ENCODE measurements at places on chromosomes 12 and 14.

- no peak for DNase-seq
Observed at GRCh38 chr12:93376436-93377251, 1.1 kb upstream of the NUDT4 start.

- DNase-seq, result no peak
Observed at GRCh38 chr12:4943067-4943937, 33.6 kb downstream of the KCNA1 start.

- DNase-seq, result no peak
Observed at GRCh38 chr12:52004042-52004648, 2.6 kb upstream of the TAMALIN start.

- DNase-seq, result peak; percentile 86
Observed at GRCh38 chr12:389142-390096, at the start of gene KDM5A. Gene KDM5A, minus strand, starts transcription at chr12:389320. Its CDS starts 229 bp downstream, at chr12:389091.

GRCh38 chr12:105547786-105548185 is 217.3 kb downstream of the C12orf75 start:
- no peak for DNase-seq

DNA sequence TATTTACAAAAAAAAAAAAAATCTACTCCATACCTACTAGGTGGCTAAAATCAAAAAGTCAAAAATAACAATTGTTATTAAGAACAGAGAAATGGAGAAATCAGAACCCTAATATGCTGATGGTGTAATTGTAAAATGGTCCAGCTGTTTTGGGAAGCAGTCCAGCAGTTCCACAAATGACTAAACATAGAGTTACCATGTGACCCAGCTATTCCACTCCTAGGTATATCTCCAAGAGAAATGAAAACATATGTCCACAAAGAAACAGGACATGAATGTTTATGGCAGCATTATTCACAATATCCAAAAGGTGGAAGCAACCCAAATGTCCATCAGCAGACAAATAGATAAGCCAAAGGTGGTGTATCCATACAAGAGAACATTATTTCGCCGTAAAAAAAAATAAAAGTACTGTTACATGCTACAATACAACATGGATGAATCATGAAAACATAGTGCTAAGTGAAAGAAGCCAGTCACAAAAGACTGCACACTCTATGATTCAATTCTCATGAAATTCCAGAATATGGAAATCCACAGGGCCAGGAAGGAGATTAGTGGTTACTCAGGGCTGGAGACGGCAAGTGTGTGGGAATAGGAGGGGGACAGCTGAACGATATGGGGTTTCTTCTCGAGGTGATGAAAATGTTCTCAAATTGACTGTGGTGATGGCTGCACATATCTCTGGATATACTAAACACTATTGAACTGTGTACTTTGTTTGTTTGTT is 9.1 kb upstream of the DPF3 start:
- no peak for DNase-seq

GRCh38 chr12:75599061-75599460 is 87.7 kb upstream of the KRR1 start:
- DNase-seq, result no peak

- DNase-seq, result no peak
Observed at GRCh38 chr14:51636109-51636508, 15.6 kb upstream of the FRMD6 start.

DNA sequence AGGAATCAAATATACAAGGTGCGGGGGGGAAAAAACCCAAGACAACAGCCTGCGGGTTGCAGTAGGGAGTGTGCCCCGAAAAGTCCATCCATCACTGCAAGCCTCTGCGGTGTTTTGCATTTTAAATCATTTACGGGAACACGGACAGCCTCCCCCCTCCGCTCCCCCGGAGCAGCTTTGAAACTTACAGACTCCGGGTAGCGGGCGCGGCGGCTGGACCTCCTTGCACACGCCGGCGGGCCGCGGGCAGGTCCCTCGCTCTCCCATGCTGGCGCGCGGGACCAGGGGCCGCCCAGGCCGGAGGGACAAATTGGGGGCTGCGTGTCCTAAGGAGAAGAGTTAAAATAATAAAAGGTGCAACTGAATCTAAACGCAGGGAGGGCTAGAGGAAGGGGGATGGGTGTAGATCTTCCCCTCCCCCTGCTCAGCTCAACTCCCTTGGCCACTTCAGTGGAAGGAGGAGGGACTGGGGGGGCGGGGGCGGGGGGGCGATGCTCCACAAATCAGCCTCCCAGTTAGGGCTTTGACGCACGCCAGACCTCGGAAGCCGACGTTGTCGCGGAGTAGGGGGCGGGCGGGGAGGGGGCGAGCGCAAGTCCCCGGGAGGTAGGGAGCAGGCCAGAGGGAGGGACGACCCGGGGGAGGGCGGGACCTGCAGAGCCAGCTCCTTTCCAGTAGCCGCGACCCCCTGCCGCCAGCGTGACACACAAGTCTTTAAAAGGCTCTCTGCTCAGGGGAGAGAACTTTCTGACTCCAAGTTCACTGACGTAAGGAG is at the start of gene KCNJ8:
Gene KCNJ8, minus strand, starts transcription at position 349 of the 775 bp plus-strand sequence. CDS start 1,090 bp downstream, outside the sequence.
- DNase-seq, result no peak

- DNase-seq, result no peak
Observed at GRCh38 chr12:79662046-79662811, 28.5 kb downstream of the PAWR start.

GRCh38 chr12:119949594-119949993 is 39.4 kb upstream of the BICDL1 start:
- no peak for DNase-seq

- DNase-seq, result no peak
Observed at GRCh38 chr12:34214011-34214410, 191.7 kb downstream of the ALG10 start.

DNA sequence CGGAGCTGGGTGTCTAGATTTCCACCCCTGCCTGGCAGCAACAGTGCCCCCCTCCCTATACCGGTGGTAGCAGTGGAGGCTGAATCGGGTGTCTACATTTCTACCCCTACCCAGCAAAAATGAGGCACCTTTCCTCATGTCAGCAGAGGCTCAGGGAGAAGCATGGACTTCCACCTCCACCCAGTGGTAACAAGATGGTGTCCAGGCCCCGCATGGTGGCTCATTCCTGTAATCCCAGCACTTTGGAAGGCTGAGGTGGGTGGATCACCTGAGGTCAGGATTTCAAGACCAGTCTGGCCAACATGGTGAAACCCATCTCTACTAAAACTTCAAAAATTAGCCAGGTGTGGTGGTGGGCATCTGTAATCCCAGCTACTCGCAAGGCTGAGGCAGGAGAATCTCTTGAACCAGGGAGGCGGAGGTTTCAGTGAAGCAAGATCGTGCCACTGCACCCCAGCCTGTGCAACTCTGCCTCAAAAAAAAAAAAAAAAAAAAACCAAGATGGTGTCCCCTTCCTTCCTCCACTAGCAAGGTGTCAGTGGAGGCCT is 35.5 kb upstream of the OR5AU1 start:
- no peak for DNase-seq

DNA sequence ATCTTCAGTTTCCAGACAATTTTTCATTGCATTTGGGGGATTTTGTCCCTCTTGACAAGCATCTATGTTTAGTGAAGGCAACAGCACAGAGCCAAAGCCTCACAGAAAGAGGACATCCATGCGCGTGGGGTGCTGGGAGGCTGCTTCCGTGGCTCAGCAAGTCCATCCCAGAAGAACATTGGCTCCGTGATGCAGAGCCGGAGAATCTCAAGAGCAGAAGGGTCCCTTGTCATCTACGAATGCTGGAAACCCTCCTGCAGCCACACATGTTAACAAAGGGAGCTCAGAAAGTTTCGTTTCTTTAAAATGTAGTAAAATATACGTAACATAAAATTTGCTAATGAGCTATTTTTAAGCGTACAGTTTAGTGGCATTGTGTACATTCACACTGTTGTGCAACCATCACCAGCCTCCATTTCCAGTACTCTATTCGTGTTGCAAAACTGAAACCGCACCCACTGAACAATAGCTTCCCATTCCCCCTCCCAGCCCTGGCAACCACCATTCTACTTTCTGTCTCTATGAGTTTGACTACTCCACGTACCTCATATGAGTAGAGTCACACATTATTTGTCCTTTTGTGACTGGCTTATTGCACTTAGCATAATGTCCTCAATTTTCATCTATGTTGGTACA is 185.9 kb downstream of the TTC7B start:
- DNase-seq, result no peak

GRCh38 chr12:103975368-103975767 is 9.7 kb downstream of the TDG start:
- DNase-seq, result no peak

- DNase-seq, result no peak
Observed at GRCh38 chr12:56932146-56932545, 2.1 kb downstream of the SDR9C7 start.

DNA sequence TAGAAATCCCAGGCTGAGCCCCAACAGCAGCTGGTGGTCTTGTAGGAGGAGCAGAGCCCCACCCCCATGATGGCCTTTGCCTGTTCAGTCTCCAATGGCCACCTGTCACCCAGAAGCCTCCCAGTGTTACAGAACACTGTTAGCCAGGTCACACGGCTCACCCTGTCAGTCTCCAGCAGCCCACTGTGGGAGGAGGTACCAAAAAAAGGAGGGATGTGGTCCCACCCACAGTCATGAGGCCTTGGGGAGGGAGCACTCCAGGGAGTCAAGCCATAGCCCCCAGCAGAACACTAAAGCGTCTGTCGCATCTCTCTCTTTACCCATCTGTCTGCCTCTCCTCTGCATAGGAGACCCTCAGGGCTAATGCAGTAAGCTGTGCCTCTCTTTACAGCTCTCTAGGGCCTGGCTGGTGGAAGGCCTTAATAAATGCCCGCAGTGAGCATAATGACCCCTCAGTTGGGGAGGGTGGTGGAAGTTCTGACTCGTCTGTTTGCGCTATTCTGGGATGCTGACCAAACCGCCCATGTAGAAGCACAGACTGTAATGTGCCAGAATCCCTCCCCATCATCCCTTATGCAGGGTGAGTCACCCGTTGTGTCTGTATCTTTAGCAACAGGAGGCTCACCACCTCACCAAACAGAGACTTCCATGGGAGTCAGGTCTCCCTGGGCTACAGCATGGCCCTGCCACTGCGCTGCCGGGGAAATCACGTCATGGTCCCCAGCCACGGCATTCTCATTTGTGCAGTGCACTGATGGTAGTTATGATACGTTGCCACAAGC is 14.6 kb downstream of the C14orf132 start:
- DNase-seq, result no peak

- no peak for DNase-seq
Observed at GRCh38 chr12:86721713-86722397, 465.7 kb upstream of the MGAT4C start.

DNA sequence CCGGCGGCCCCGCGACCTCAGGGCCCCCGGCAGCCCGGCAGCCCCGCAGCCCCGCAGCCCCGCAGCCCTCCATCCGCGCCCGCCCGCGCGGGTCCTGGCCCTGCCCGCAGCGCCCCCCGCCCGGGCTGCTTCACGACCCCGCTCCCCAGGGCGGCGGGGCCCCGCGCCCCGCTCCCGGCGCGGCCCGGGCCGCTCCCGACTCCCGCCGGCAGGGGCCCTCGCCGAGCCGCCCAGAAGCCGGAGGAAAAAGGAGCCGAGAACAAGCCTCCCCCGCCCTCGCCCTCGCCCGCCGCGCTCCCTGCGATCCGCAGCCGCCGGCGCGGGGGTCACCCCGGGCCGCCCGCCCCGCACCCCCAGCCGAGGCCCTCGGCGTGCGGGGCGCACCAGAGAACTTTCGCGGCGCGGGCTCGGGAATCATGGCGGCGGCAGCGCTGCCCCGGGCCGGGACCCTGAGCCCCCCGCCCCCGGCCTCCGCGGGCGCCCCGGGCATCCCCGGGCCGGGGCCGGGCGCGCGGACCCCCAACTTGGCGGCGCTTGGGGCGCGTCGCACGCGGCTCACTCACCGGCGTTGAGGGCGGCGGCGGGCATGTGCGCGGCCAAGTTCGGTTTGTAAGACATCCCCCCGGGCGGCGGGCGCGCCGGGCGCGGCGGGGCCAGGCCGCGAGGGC is 521 bp downstream of the CDK2AP1 start:
- DNase-seq, result peak; percentile 70

DNA sequence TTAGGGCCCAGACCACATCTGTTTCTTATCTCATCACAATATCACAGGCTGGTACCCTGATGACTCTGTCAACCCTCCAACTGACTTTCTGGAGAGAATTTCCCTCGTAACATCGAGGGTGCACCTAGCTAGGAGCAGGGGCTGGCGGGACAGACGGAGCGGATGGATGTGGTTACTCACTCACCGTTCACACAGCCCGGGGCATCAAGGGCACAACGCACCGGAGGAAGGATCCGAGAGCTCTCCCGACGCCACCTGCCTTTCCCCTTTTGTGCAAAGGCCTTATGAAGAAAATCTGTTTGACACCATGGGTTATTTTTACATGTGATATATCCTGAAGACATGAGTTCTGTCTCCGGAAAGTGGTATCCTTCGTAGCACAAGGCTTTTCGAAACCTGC is 31.4 kb downstream of the SLC15A4 start:
- DNase-seq, result no peak

DNA sequence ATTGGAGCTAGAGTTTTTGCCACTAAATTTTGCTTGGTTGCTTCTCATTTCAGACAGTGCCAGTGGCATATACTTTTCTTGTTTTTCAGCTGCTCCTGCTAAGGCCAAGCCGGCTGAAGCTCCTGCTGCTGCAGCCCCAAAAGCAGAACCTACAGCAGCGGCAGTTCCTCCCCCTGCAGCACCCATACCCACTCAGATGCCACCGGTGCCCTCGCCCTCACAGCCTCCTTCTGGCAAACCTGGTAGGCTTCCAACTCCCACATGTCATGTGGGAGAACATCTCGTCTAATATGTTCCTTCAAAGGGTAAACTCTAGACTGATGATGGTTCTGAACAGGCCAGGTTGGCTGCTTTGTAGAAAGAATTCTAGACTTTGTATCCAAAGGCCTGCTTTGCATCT is 11.0 kb downstream of the DLST start:
- no peak for DNase-seq

GRCh38 chr14:102103062-102103695 is 16.3 kb upstream of the HSP90AA1 start:
- no peak for DNase-seq

DNA sequence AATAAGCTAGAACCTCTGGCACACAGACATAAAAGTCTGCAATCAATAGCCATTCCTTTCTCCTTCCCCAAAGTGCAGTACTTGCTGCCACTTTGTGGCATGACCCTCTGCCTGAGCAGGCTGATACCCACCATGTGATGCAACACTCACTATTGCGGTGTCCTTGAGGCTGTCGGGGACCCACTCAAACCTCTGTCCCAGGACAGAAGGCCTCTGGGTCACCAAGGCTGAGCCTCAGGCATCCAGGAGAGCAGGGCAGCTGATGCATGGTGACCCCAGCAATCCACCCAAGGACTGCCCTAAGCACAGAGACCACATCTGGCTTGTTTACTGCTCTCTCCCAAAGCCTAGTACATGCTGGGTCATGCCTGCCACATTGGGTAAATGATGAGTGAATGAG is 114.2 kb downstream of the DPF3 start:
- no peak for DNase-seq

- no peak for DNase-seq
Observed at GRCh38 chr12:13707829-13708228, 273.6 kb downstream of the GRIN2B start.

Data from stimulated activated CD4-positive, alpha-beta T cell treated with anti-CD3 and anti-CD28 coated beads, Interleukin-15, amount 100 ng/mL, for 48 hours (primary cell).